ENCODE measurements at places on chromosomes 16 and 17. TPM values are rescaled to one million over a fixed set of nuclear protein-coding genes. Genes with fewer than 3 reads are reported as not detected.
A peak's percentile ranks its signal among the peaks of the same experiment; 100 is the strongest.

MPHOSPH6 gene
- total RNA-seq = 31.7 TPM

TBC1D3H gene
- not detected for total RNA-seq

GRCh38 chr17:72145962-72146361 is 25.1 kb downstream of the SOX9 start:
- no peak overlapping the region for H3K27ac ChIP-seq
- no peaks in the 10 kb centered on the region for H3K27me3 ChIP-seq

DNA sequence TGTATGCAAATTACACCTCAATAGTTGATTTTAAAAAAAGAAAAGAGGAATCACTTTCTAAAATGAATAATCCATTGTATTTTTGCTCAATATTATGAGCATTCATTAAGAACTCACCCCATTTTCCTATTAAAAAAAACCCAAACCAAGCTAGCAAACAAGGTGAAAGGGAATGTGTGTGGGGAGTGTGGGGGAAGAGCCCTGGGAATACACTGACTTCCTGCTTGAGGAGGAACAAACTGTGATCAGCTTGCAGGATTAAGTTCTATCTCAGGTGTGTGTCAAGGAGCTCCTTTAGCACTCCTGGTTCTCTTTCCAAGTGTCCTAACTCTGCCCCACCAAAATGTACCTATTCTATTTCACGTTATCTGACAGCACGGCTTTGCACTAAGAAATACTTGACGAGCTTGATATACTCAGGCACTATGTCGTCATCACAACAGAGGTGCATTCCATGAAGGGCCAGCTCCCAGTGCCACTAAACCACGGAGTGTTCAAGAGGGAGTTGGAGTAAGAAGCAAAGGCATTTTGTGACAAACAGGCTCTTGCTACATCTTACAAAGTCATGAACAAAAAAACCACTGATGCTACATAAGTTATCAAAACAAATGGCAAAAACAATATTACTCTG is 73.2 kb downstream of the MYH10 start:
- H3K4me1 ChIP-seq = no peaks in the 10 kb centered on the region
- H3K27ac ChIP-seq = no peak overlapping the region
- no peak for DNase-seq
- no peak overlapping the region for H3K4me3 ChIP-seq
- peaks cover 2% of the 10 kb centered on the region for H3K27me3 ChIP-seq

DNA sequence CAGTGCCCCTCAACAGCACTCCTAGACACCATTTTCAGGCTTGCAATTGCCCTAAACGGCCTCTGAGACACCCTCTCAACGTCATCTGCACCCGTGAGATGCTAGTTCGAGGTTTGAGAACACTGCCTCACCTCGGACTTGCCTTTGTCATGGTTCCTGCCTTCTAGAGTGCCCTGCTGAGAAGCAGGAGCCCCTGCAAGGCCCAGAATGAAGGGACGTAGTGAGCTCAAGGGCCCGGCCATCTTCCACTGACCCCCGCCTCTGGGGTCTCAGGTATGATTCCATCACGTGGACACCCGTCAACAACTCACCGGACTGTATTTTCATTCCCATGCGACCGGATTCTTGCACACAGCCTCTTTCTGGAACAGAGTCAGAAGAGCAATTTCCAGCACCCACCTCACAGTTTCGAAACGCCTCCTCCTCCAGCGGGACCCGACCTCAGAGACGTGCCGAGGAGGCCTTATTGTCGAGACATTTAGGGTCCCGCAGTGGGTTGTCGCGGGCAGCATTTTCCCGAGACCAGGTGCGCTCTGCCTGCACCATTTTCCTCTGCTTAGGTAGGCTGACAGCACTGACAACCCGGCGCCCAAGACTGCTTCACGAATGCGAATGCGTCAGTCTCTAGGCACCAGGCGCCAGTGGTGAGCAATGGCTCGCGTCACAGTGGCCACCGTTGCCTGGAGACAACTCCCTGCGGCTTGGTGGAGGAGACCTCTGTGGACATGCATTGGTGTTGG is 999.9 kb downstream of the KCNJ18 start:
- no peak overlapping the region for H3K27ac ChIP-seq
- no peak for DNase-seq
- no peaks in the 10 kb centered on the region for H3K4me1 ChIP-seq
- no peak overlapping the region for H3K4me3 ChIP-seq
- peaks cover 7% of the 10 kb centered on the region for H3K36me3 ChIP-seq
- H3K27me3 ChIP-seq = no peaks in the 10 kb centered on the region

- no peak overlapping the region for H3K4me3 ChIP-seq
- H3K4me1 ChIP-seq = no peaks in the 10 kb centered on the region
- H3K27ac ChIP-seq = no peak overlapping the region
- DNase-seq = no peak
Measured at GRCh38 chr16:13300066-13300840, 398.9 kb downstream of the SHISA9 start.

DNA sequence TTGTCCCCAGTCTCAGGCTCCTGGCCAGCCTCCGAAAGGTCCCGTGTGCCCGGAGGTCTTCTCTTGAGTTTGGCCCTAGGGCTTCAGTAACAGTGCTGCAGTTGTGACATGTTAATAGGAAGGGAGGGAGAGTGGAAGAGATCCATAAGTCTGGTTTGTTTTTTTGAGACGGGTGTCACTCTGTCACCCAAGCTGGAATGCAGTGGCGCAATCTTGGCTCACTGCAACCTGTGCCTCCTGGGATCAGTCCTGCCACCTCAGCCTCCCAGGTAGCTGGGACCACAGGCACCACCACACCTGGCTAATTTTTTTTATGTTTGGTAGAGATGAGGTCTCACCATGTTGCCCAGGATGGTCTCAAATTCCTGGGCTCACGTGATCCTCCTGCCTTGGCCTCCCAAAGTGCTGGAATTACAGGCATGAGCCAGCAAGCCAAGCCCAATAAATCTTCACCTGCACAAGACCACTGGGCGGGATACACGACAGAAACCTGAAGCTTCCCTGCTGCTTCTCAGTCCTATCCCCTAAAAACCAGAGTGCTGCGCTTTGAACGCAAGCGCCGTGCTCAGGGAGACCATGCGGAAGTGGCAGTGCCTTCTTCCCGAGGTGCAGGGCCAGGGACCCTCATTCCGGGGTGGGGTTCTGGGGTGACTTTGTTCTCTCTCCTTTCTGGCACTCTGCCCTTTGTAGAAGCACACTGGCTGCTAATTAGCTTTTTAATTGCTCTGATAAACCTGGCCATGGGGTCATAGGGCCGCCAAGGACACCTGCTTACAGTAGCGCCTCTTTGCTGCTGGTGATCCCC is 10.9 kb downstream of the TRAF7 start:
- H3K27ac ChIP-seq = no peak overlapping the region
- no peaks in the 10 kb centered on the region for H3K4me1 ChIP-seq
- no peak for DNase-seq
- peaks cover 2% of the 10 kb centered on the region for H3K36me3 ChIP-seq
- no peaks in the 10 kb centered on the region for H3K27me3 ChIP-seq
- no peak overlapping the region for H3K4me3 ChIP-seq

PSMC5 gene
- total RNA-seq = 161 TPM

GRCh38 chr16:1469693-1470201 is 5.1 kb downstream of the CLCN7 start:
- H3K4me1 ChIP-seq = peaks cover 45% of the 10 kb centered on the region
- H3K27ac ChIP-seq = peak overlapping the region; percentile 57
- no peaks in the 10 kb centered on the region for H3K27me3 ChIP-seq
- no peak overlapping the region for H3K4me3 ChIP-seq
- DNase-seq = no peak

PHOSPHO1 gene
- not detected for total RNA-seq

UTS2R gene
- not detected for total RNA-seq

- peaks cover 12% of the 10 kb centered on the region for H3K4me1 ChIP-seq
- no peak overlapping the region for H3K4me3 ChIP-seq
- no peak for DNase-seq
Measured at GRCh38 chr17:47239967-47240651, 13.5 kb upstream of the ITGB3 start.

DNA sequence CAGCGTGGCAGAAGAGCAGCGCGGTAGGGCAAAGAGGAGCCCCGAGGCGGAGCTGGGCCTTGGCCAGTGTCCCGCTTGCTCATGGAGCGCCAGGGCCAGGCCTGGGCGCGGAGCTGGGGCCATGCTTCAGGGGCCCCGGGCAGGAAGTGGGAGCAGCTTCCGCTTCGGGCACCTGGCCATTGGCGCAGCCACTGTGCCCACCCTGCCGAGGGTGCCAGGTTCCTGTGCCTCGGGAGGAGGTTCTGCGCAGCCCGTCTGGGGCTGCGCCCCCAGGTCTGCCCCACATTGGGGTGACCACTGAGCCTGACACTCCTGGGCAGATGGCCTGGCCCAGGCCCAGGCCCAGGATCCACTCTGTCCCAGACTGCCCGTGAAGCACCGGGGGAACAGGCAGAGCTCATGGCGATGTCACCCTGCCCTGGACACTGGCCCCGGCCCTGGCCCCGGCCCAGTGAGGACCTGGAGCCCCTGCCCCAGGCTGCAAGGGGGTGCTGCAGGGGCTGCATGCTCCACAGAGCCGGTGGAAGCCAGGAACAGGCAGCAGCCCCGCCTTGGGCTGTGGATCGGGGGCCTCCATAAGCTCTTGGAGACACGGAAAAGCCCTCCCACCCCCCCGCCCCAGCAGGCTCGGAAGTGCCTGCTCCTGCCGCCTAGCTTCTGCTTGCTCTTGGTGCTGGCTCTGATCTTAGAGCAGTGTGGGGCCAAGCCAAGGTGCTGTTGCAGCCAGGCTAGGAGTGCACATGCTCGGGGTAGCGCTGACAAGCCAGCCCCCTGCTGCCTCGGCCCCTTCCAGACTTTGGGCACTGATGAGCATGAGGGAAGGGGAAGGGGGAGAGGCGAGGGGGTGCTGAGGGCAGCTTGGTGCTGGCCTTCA is 35.9 kb upstream of the FOXJ1 start:
- peaks cover 52% of the 10 kb centered on the region for H3K4me1 ChIP-seq
- no peak for DNase-seq
- H3K27ac ChIP-seq = no peak overlapping the region
- H3K4me3 ChIP-seq = no peak overlapping the region

DNA sequence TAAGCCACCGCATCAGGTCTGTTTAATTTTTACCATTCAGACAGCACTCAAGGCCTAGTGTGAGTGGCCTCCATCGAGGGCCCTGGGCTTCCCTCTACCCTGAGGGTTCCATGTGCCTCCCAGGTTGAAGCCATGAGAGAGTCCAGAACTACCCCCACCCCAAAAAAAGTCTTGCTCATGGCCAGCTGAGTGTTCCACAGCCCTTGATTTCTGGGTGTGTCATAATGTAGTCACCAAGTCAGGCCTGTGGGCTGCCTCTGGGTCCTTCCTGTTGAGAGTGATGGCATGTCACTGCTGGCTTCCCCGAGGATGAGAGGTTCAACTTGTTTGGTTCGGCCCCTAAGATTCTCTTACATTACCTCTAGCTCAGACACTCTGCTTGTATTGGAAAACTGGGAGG is 100.6 kb downstream of the PITPNC1 start:
- H3K27me3 ChIP-seq = no peaks in the 10 kb centered on the region
- no peaks in the 10 kb centered on the region for H3K36me3 ChIP-seq
- peak overlapping the region; percentile 93 for H3K27ac ChIP-seq
- peak; percentile 84 for DNase-seq
- peak overlapping the region; percentile 87 for H3K4me3 ChIP-seq

SMTNL2 gene
- not detected for total RNA-seq

GRCh38 chr16:2204416-2205103 is 694 bp upstream of the MLST8 start:
- no peaks in the 10 kb centered on the region for H3K27me3 ChIP-seq
- H3K4me1 ChIP-seq = peaks cover 23% of the 10 kb centered on the region
- peak overlapping the region; percentile 72 for H3K27ac ChIP-seq
- no peak for DNase-seq
- peaks cover 2% of the 10 kb centered on the region for H3K36me3 ChIP-seq

DNA sequence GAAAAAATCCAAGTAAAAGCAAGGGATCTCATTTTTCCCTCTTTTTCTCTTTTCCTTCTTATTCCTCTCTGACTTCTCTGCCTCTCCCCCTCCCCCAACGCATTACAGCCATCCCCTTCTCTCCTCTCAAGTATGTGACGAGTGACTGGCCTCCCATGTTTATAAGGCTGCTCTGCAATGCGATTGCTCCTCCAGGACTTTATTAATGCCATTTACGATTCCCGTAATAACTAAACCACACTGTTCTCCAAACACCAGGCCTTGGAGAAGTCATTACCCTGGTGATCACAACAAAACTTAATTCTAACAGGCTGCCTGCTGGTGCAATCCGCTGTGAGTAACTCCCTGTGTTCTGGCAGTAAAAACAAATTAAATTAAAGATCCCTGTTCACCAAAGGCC is 88.8 kb downstream of the HS3ST3B1 start:
- H3K4me3 ChIP-seq = no peak overlapping the region
- H3K4me1 ChIP-seq = no peaks in the 10 kb centered on the region

DNA sequence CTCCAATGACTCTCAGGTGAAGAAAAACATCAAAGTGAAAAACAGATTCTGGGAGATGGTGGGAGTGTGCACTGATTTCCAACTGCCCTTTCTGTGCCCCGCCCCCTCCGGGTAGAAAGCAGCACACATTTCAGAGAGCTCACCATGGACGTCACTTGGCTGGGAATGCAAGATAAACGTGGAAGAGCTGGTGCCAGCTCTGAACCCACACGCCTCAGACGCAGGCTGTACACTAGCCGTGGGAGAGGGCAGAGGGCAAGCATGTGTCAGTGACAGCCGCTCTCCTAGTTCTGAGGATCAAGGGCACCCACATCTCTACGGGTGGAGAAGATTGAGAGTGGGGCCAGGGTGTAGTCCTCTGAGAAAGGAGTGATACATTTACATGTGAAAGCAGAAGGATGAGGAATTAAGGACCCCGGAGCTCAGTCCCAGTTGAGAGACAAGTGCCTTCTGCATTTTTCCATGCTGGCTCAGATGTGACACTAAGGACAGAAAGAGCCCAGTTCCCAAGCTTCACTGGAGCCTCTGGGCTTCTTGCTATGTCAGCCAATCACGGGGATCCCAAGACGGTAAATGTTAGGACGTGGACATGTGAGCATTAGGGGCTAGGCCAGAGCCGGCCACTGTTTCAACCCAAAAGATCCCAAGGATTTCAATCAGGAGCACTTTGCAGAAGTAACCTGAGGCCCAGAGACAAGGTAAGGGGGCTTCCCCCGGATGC is 101.3 kb downstream of the ZFHX3 start:
- H3K27ac ChIP-seq = no peak overlapping the region
- H3K27me3 ChIP-seq = no peaks in the 10 kb centered on the region
- H3K4me3 ChIP-seq = no peak overlapping the region
- no peaks in the 10 kb centered on the region for H3K36me3 ChIP-seq

C1QL1 gene
- 2.0 TPM for total RNA-seq

BEAN1 gene
- not detected for total RNA-seq

GRCh38 chr16:70646260-70647241 is at the start of gene IL34:
Gene IL34, plus strand, starts transcription at chr16:70646559. Its CDS starts 389 bp downstream, at chr16:70646948.
- H3K4me3 ChIP-seq = no peak within 1 kb of the TSS
- no peak for DNase-seq
- H3K27ac ChIP-seq = no peak within 1 kb of the TSS
- no peaks in the 10 kb centered on the region for H3K36me3 ChIP-seq

SCN4A gene
- total RNA-seq = 1.0 TPM

NTN3 gene
- not detected for total RNA-seq

KRTAP1-5 gene
- not detected for total RNA-seq

GRCh38 chr17:7464081-7464480 is 15.3 kb downstream of the ZBTB4 start:
- no peaks in the 10 kb centered on the region for H3K27me3 ChIP-seq
- peaks cover 10% of the 10 kb centered on the region for H3K4me1 ChIP-seq
- no peak overlapping the region for H3K27ac ChIP-seq
- no peaks in the 10 kb centered on the region for H3K36me3 ChIP-seq
- DNase-seq = no peak
